ENCODE measurements at places on chromosomes 3 and 15. TPM values are rescaled to one million over a fixed set of nuclear protein-coding genes. Genes with fewer than 3 reads are reported as not detected.
A peak's percentile ranks its signal among the peaks of the same experiment; 100 is the strongest.

B3GALNT1 gene
- total RNA-seq = 8.3 TPM

ALS2CL gene
- 11.8 TPM for total RNA-seq

PIF1 gene
- total RNA-seq = 193 TPM

MTMR10 gene
- total RNA-seq = 11.3 TPM

LAMB2 gene
- 154 TPM for total RNA-seq

C3orf20 gene
- not detected for total RNA-seq

FBLN2 gene
- 24.9 TPM for total RNA-seq

SLC2A2 gene
- not detected for total RNA-seq

ACTRT3 gene
- total RNA-seq = 6.4 TPM

BFSP2 gene
- total RNA-seq = not detected

ALDH1A3 gene
- 19.8 TPM for total RNA-seq

GRCh38 chr3:188400494-188401243, 246.7 kb downstream of the LPP start:
- no peak for DNase-seq

- DNase-seq = no peak
Observed at GRCh38 chr3:123799544-123800361, 84.4 kb downstream of the MYLK start.

GRCh38 chr3:122356402-122356801, 26.6 kb downstream of the MIX23 start:
- DNase-seq = peak; percentile 75

DNA sequence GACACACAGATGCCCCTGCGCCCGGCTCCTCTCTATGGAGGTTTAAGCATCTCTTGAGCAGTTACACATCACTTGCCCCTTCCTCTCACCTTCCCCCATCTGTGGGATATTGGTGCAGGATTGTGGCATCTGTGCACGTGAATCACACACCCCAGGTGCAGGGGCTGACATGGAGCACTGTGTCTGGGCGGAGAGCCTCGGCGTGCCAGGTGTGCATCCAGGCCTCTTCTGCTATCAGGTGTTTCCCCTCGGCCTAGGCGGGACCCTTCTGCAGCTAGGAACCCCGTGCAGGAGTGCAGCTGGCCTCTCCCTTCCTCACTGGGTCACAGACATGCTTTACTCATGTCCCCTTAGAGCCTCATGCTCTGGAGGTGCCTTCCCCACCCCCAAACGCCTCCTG, 33.4 kb upstream of the MUC13 start:
- no peak for DNase-seq

DNA sequence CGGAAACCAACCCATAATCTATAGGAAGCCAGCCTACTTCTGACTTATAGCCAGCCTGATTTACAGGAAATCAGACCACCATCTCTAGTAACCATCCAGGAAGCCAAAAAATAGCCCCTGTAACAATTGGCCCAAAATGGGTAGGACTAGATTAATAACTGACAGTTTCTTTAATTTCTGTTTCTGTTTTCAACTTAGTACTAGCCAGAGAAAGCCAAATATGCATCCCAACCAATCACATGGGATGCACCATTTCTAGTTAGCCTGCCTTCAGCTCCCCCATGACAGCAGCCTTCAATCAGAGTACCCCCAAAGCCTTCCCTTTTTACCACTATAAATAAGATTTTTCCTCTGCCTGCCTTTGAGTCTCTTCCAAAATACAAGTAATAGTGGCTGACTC, 239.1 kb upstream of the GADL1 start:
- DNase-seq = no peak

GRCh38 chr3:59714066-59714465, 664.2 kb upstream of the CFAP20DC start:
- DNase-seq = no peak

GRCh38 chr15:45249125-45249780, 2.8 kb upstream of the SLC28A2 start:
- no peak for DNase-seq

DNA sequence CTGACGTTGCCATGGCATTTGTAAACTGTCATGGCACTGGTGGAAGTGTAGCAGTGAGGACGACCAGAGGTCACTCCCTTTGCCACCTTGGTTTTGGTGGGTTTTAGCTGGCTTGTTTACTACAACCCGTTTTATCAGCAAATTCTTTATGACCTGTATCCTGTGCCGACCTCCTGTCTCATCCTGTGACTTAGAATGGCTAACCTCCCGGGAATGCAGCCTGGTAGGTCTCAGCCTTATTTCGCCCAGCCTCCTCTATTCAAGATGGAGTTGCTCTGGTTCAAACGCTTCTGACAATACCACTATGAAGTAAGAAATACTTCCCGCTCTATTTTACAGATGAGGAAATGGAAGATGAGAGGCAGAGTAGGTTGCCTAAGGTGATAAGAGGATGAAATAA, 16.6 kb downstream of the PAQR9 start:
- DNase-seq = peak; percentile 24

DNA sequence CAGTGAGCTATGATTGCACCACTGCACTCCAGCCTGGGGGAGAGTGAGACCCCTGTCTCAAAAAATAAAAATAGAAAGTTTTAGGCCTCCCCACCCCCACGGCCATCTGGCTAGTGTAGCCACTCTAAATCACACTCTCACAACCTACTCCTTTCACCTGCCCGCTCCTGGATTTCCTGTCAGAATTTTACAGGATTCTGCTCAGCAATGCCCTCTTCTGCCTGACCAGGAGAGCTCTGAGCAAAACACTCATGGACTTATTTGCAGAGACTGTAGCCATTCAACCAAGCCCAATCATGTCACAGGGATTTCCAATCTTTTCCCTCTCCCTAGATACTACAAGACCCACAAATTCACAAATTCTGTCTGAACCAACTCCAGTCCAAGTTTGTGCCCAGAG, 242.6 kb upstream of the TPRG1 start:
- peak; percentile 44 for DNase-seq

DNA sequence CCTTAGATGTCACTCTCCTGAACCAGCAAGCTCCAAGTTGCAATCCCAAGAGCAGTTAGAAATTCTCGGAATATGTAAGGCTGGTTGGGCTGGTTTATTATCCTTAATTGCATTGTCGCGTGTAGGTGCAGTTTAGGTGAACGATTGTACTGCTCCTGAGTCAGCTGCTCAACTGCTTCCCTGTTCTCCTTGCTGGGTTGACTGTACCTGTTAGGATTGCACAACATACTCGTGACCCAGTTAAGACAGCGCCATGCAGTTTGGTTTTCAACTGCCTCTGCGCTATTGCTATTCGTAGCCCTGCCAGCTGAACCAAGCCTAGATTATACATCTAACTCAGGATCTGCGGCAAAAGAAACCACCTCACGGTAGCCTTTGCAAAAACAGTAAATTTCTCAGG, 41.0 kb downstream of the BCL2L10 start:
- no peak for DNase-seq

GRCh38 chr15:74134387-74135027, 4.1 kb downstream of the ISLR2 start:
- peak; percentile 86 for DNase-seq

GRCh38 chr3:190646996-190647395, 133.1 kb downstream of the IL1RAP start:
- DNase-seq = no peak

- peak; percentile 96 for DNase-seq
Observed at GRCh38 chr3:13461169-13462124, 18.7 kb upstream of the HDAC11 start.

DNA sequence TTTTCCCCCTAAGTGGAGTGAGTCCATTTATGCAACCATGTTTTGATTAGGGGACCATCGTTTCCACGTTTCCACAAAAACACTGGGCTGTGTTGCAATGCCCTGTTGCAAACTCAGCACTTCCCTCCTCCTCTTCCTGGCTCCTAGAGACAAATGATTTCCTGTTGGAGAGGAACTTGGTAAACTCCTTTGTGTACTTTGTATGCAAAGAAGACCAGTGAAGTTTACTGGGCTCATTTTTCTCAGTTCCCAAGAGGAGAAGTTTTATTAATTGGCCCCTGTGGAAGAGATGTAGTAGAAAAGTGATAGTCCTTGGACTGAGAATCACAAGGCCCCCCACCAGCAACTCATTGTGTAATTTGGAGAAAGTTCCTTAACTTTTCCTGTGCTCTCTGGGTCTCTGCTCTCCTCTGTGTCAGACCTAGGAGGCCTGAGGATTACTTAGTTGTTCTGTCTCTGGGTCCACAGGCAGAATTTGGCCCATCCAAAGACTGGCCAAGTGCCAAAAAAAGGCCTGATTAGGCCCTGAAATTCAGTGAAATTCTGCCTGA, 95.0 kb downstream of the ATG7 start:
- DNase-seq = peak; percentile 44

- DNase-seq = peak; percentile 98
Observed at GRCh38 chr3:32460031-32460749, 42.5 kb downstream of the CMTM6 start.

GRCh38 chr15:91927585-91927984, 74.1 kb downstream of the SLCO3A1 start:
- no peak for DNase-seq
